Stimulated activated naive CD4-positive, alpha-beta T cell treated with Interleukin-2 at 50 U/mL for 16 hours (primary cell): ENCODE measurements at places on chromosomes 5 and 9.

GRCh38 chr5:135974021-135974600 lies 19.3 kb upstream of the LECT2 start:
- DNase-seq, result no peak

DNA sequence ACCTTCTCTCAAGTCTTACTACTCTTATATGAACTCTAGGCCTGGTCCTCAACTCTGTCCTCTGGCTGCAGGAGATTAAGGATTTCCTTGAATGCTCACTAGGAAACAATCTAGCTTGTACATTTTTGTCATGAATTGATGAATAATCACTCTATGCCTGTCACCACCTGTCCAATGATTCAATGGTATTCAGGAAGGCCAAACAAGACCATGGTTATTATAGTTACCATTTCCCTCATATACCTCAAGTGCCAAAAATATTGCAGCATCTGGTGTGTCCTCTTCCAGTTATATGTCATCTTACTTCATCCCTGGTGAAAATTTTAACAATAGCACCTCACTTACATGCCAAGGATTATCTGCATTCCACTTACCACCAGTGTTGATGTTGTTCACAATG lies 179.0 kb upstream of the MOCS2 start:
- no peak for DNase-seq

- no peak for DNase-seq
These were observed 109.4 kb downstream of the CCDC192 start for GRCh38 chr5:127812570-127812969.

- no peak for DNase-seq
These were observed 7.2 kb upstream of the TMEM210 start for GRCh38 chr9:137178939-137179630.

DNA sequence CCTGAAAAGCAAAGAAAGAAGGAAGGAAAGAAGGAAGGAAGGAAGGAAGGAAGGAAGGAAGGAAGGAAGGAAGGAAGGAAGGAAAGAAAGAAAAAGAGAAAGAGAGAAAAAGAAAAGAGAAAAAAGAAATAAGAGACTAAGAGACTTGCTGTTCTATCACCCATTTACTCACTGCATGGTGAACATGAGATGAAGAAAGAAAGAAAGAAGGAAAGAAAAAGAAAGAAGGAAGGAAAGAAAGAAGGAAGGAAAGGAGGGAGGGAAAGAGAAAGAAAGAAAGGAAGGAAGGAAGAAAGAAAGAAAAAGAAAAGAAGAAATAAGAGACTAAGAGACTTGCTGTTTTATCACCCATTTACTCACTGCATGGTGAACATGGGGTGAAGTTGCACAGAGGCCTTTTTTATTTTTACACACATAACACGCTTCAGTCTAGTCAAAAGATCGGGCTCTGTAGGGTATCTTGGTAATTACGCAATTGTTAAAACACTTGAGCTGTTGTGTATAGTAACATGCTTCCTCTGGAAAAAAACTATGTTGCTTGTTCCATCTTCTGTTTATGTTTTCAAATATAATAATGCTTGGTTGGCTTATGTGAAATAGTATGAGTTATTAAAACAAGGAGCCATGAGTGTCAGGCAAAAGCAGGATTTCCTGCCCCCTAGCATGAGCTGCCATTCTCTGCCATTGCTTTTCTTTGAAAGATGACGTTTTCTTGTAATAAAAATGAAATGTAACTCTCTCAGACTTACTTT lies 119.3 kb upstream of the ZNF608 start:
- DNase-seq, result no peak

DNA sequence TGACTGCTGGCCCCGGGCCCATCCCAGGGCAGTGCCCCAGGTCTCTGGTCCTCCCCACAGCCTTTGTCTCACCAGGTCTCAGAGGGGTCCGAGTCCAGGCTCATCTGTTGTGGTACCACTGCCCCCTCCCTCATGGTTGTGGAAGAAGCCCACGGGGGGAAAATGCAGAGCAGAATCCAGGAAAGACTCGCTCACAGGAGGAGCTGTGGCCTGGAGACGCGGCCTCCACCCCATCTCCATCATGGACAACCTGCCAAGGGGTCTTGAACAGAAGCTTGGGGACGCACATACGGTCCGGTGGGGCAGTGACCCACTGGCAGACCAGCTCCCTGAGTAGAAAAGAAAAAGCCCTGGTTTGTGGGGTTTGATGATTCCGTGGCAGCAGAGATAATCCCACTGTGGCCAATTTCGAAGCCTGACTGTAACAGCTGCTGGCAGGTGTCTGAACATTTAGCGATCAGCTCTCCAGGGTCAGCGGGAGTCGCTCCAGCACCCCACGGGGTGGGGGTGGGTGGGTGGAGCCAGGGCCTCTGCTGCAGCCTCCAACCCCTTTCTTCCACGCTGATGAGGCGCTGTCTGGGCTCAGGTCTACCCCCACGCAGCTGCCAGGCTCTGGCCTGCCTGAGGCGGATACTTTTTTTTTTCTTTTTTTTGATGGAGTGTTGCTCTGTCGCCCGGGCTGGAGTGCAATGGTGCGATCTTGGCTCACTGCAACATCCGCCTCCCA lies 1.9 kb upstream of the GRIN1 start:
- no peak for DNase-seq

DNA sequence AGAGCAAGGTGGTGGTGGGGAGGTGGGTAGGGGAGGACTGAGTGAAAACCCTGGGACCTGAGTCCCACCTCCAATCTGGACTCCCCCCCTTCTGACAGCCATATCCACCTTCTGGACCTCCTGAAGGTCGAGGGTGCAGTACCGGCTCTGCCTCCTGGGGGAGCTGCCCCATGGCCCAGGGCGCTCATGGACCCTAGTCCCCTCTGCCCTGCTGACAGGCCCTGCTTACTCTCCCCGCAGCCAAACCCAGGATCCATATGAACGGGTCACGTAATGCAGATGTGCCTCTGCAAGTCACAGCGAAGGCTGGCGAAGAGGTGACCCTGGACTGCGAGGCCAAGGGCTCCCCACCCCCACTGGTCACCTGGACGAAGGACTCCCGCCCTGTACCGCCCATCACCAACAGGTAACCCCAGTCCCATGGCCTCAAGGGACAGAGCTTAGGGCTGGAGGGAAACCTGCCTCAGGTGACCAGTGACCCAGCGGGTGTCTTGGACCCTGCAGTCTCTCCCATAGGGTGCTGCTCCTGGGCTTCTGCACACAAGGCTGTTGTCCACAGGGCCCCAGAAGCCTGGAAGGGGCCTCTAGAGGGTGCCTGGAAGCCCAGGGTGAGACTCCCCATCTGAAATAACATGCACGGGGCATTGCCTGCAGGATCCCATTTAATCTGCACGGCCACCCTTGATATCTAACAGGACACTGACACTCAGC lies 61.7 kb downstream of the HMCN2 start:
- DNase-seq, result no peak

DNA sequence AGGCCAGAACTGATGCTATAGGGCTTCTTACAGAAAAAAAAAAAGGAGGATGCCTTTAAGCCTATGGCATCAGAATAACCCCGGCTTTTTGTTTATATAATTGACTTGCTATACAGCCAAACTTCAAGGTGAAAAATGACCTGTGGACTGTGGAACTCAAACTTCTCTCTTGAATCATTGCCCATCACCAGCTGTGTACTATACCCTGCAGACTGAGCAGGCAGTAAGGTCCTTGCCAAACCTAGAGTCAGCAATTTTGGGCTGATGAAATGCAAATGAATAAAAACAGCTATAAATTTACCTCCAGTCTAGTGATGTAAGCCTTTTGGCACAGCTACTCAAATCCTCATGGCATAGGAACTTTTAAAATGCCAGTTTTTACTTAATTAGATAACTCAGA lies 44.5 kb upstream of the PPP3R2 start:
- DNase-seq, result no peak

DNA sequence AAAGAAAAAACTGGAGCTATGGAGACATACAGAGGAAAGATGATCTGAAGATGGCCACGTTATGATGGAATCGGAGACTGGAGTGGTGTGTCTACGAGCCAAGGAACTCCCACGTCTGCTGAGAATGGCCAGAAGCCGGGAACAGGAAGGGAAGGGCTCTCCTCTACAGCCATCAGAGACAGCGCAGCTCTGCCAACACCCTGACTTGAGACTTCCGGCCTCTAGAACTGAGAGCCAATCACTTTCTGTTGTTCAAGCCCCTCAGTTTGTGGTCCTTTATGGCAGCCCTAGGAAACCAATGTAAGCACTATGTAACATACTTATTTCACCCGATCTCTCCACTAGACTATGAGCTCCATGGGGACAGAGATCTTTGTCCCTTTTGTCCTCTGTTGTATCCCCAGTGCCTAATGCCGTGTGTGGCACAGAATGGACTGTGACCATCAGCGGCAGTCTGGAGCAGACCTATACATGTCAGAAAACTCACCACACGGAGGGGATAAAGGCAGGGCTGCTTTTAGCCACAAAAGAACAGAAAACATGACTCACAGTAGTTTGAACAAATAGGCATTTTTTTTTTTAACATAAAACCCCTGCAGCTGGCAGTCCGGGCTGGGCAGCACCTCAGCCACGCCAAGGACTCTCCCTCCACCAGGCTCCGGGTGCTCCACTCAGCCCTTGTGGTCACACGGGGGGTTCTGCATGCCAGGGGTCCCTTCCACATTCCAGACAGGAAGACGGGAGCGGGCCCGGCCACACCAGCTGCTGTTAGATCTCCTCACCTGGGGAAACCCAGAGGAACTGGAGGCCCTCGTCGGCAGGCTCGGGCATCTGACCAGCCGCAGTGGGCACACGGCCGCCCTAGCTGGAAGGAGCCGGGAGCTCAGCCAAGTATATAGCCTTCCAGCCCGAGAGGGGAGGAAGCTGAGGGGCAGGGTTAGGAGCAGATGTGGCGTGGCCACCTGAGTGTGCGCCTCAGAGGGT lies 16.1 kb upstream of the MXD3 start:
- no peak for DNase-seq

DNA sequence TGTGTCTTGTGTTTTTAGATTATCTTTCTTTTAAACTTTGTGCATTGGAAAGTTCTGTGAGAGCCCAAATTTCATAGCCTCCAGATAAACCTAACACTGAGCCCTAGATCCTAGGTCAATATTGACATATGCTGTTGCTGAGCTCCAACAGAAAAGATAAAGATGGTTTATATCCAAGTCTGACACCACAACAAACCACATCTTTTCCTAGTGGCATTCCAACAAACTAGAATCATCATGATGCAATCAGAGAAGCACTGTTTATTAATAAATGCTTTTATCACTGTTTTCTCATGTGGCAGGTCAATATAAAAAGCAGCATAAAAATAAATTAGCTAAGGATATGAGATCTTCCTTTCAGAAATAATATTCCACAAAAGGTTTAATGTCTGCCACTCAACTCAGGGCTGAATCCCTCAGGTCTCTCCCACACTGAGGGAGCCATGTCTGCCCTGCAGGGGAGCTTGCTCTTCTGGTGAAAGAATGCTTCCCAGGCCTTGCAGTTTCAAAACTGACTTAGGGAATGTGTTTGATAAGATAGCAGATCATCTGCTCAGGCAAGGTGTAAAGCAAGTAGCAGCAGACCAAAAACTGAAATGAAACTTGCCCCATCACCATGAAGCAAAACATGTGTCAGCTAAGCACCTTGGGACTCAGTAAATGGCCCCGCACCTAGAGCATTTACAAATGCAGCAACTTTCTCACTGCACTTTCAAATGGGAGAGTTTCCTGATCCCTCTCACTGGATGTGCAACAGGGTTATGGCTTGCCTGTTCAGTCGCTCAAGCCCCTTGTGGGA lies 493.0 kb downstream of the AGTPBP1 start:
- DNase-seq, result no peak

DNA sequence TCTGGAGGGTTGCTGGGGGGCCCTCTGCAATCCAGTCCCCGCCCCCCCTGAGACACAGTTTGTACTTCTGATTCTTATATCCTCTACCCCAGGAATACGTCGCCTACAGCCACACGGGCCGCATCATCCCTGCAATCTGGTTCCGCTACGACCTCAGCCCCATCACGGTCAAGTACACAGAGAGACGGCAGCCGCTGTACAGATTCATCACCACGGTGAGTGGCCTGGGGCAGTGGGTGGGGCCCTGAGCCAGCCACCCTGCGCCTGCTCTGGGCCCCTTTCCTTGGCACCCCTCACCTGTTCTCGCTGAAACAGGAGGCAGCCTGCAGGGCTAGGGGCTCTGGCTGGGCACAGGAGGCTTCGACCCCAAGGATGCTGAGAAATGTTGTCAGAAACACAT lies 24.1 kb upstream of the RPL26L1 start:
- DNase-seq, result no peak

DNA sequence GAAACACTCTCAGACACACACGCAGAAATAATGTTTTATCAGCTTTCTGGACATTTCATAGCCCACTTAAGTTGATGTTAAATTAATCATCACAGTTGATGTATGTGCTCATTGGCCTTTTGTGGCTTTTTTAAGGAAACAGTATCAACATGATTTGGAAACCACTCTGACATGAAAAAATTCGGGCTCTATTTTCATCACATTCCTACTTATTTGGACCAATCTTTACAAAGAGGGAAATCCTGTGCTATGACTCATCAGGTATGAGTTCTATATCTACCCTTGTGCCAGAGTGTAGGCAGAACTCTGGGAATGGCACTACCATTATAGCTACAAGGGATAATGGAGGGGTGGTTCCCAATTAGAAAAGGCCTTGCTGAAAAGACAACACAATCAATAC lies 388.4 kb upstream of the PTGER4 start:
- DNase-seq, result no peak

DNA sequence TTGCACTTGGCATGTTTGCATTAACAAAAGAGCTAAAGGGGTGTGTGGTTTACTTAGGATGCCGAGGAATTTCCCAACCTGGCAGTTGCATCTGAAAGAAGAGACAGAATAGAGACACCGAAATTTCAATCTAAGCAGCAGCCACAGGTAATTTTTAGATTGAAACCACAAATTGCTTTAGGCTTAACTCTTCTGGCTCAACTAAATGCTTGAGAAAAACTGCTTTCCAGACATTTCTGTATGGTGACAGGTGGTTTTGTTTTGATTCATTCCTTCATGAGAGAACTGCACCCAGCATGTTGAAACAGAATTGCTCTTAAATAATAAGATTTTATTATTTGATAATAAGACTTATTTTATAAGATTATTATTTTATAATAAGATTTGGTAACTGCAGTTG lies 21.5 kb downstream of the SECISBP2 start:
- no peak for DNase-seq
